ENCODE measurements at places on chromosomes 2 and 18.

- no peak for DNase-seq
Measured at GRCh38 chr18:8783335-8783993, 78.1 kb downstream of the MTCL1 start.

- no peak for DNase-seq
Measured at GRCh38 chr18:7748251-7749007, 181.3 kb downstream of the PTPRM start.

DNA sequence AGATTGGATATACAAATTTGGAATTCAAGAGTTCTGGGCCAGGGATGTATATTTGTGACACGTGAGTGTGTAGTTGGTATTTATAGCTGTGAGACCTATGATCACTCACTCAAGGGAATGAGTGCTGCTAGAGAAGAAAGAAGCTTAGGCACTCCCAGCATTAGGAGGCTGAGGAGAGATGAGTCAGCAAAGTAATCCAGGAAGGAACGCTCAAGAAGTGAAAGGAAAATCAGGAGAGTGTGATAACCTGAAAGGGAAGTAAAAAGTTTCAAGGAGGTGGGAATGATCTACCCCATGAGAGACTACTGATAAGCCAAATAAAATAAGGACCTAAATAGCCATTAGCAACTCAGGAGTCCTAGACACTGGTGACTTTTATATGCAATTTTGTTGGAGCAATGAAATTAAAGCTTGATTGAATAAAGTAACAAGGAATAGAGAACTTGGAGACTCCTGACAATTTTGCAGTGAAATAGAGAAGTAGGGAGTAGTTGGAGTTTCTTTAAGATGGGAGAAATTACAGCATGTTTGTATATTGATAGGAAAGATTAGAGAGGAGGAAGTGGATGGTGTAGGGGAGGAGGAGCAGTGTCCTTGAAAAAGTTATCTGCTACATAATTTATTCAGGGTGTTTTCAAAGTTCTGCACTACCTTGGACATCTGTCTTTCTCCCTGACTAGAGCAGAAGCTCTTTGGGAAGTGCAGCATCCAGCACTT lies 89.9 kb downstream of the UBE2E3 start:
- peak; percentile 69 for DNase-seq

DNA sequence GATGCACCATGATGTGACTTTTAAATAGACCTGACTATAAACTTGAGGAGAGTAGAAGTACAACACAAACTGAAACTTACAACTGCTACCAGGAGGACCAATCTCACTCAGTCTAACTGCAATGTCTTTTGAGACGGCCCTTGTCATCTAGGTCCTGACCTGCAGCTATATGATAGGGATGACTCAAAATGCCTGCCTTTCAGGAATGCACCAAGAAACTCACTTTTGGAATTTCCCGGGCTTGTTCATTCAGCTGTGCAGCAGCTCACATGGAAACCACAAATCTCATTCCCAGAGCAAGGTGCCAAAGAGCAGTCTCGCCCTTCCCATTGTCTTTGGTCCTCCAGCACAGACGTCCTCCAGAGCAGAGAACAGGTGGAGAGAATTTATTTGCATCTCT lies 113.7 kb downstream of the SPOPL start:
- DNase-seq: peak; percentile 14

GRCh38 chr2:31859959-31860358 lies 150.8 kb downstream of the MEMO1 start:
- DNase-seq: no peak

DNA sequence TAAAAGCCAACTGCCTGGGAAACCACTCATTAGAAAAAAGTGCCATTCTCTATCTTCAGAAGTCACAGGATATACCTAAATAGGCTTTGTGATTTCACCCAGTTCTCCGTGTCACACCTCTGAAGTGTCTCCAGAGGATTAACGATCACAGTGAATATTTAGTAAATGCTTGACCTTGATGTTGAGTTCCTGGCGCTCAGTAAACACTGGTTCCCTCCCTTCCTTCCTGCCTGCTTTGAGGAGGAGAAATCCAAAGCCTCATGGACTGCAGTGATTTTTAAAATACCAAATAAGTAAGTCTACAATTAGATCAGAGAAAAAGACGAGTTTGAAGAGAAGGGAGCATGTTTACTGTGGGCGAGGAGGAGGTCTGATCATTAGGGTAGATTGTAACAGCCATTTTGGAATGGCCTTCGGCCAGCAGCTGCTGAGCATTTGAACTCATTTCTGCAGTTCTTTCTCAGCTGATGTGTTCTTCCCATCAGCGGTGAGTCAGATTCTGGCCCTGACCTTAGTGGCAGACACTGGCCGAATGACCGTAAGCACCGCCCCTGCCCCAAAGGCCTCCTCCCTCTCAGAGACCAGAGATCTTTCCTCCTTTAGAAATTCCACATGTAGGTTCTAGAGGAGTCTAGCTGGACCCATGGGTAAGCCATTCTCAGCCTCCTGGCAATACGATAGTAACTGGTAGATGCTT lies 62.1 kb upstream of the SLC16A14 start:
- DNase-seq: peak; percentile 15
